Endodermal cell (in vitro differentiated cells): ENCODE measurements at places on chromosomes 16 and 17.

- peak; percentile 86 for DNase-seq
These were observed 60.3 kb upstream of the CIBAR2 start for GRCh38 chr16:85172455-85173145.

DNA sequence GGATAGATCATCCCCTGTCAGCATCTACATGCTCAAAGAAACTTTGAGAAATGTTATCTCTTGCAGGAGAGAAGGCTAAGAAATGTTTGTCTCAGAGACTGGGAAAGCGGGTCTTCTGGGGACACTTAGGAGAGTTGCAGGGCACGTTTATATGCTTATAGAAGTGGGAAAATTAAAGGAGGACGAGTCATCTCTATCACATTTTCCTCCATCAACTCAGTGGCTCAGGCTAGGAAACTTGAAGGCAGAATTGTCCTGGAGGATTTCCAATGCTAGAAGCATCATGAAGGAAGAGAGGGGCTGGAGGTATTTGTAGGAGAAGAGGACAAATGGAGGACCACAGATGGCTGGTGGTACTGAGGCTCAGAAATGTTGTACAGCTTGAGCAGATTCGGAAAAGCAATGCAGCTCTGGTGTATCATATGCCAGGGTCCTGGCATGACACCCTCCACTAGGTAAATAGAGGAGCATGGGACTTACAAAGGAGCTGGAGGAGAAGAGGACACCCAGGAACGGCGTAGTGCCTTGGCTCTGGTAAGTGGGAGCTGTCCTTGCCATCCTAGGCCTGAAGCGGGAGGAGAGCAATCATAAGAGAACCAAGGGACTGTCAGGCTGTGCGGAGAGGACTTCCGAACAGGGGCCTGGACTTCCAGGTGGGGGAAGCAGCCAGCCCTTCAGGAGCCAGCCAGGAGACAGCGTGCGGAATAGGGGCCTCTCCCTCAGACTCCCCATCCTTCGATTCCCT is 4.5 kb upstream of the HS3ST3B1 start:
- no peak for DNase-seq

DNA sequence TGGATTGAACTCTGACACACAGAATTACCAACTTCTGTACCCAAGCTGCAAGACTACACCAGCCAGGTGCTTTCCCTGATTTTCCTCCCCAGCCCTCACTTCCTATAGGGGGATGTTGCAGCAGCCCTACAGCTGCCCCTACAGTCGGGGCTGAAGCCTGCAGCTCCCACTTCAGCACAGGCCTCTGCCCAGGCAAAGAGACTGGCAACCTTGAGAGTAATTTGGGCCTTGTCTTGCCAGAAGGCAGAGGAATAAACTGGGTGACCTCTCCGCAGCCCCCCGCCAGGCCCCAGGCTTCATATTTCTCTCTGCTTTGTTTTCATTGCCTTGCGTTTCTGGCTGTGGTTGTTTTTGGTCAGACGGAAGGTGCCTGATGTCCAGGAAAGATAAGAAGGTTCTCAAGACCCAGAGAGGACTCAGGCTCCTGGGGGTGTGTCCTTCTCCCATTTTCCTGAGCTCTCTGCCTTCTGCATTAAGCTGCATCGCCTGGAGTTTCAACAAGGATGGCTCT is 32.0 kb downstream of the SLC6A4 start:
- peak; percentile 85 for DNase-seq

DNA sequence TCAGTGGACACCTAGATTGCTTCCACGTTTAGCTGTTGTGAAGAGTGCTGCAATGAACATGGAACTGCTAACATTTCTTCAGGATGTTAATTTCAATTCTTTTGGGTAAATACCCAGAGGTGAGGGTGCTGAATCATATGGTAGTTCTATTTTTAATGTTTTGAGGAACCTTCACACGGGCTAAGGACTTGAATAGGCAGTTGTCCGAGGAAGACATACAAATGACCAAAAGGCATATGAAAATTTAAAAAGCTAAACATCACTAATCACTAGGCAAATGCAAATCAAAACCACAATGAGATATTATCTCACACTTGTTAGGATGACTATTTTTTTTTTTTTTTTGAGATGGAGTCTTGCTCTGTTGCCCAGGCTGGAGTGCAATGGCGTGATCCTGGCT is 173.3 kb downstream of the PRKCB start:
- no peak for DNase-seq

DNA sequence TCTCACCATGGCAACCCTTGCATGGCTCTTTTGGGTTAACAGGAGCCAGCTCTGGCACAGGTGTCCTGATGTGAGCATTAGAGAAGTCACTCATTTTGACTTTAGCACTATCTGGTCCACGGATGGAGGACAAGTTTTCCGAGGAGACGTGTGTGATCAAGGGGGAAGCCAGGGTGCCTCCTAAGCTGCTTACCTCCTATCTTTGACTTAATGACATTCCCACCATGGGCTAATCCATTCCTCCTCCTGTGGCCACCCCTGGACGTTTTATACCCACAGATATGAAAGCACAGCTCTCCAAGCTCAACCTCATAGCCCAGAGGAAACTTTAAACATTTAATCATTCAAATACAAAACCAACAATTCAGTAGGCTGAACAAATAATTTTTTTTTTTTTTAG is 18.8 kb downstream of the MPP2 start:
- DNase-seq: no peak

DNA sequence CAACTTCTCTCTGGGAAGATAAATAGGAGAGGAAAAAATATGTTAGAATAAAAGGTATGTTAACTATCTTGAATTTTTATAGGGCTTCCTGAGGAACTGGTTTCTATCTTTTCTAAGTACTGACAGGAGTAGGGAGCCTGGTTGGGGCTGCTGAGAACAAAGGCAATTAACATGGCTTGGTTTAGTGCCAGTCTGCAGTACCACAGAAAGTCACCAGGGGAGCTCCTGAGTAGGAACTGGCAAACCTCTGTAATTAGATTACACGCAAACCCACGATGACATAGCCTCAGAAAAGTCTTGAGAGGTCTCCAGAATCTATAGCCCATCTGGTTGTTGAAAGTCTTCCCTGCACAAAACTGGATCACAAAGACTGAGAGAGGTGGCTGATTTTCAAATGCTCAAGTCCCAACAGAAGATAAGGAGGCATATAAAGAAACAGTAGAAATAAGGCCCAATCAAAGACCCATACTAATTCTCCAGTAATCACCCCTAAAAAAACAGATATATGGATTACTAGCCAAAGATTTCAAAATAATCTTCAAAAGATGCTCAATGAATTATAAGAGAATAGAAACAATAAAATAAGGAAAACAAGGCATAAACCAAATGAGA is 11.7 kb upstream of the CNTNAP4 start:
- peak; percentile 94 for DNase-seq

DNA sequence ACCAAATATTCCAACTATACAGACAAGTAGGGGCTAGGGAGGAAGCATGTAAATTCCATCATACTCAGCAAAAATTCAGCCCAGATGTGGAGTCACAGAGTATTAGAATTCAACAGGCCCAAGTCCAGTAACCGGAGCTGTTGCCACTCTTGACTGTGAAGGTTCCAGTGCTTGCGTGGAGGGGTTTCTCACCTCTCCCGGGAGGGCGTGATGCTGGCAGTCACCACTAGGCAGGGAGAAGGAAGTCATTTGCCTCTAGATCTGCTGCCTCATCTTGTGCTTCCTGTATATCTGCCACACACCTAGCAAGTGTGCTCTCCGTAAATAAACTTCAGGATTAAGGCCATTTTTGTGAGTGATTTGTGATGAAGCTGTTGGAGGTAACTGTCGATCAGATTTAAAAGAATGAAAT is 1.0 kb upstream of the CKLF start:
- peak; percentile 82 for DNase-seq

- DNase-seq: peak; percentile 81
These were observed 1.3 kb upstream of the RAB40C start for GRCh38 chr16:588639-588888.

- no peak for DNase-seq
These were observed 419.4 kb downstream of the PMP22 start for GRCh38 chr17:14845591-14846281.

DNA sequence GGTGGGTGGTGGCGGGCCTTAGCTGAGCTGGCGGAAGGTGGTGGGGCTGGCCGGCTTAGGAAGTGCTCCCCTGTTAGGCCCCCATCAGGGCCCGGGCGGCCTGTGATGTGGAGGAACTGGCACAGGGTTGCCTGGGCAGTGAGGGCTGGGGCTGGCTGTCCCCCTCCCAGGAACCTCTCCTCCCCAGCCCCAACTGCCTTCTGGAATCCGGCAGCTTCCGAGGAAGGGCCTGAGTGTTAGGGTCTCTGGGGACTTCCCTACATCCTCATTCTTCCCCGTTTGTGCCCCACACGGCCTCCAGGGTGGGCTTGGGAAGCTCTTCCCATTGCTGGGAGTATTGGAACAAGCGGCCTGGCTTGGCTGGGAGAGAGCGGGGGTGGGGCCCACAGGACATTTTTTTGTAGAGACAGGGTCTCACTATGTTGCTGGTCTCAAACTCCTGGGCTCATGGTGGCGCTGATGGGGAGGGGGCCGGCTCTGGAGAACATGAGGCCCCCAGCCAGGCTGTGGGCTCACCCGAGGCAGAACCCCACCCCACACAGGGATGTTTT is 89.9 kb upstream of the CIBAR2 start:
- DNase-seq: peak; percentile 68

GRCh38 chr17:75828076-75828400 is 16.2 kb downstream of the UNC13D start:
- DNase-seq: no peak

- DNase-seq: no peak
These were observed 5.1 kb downstream of the B3GNT9 start for GRCh38 chr16:67145746-67146145.

GRCh38 chr16:75491876-75492275 is 3.4 kb downstream of the CHST6 start:
- peak; percentile 76 for DNase-seq

DNA sequence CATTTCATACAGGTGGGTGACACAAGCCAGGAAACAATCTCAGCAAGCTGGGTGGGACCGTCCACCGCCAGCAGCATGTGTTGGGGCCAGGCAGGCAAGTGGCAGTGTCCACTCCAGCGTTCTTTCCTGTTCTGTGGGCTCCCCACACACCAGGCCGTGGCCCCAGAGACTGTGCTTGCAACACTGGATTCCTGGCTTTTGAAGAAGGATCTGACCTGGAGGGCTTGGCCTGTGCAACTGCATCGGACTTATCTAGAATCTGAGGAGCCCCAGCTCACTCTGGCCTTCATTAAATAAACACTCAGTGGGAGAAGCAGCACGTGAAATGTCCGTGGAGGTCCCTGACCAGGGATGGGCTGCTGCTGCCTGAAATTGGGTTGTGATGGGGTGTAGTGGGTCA is 3.2 kb downstream of the KSR1 start:
- DNase-seq: no peak

DNA sequence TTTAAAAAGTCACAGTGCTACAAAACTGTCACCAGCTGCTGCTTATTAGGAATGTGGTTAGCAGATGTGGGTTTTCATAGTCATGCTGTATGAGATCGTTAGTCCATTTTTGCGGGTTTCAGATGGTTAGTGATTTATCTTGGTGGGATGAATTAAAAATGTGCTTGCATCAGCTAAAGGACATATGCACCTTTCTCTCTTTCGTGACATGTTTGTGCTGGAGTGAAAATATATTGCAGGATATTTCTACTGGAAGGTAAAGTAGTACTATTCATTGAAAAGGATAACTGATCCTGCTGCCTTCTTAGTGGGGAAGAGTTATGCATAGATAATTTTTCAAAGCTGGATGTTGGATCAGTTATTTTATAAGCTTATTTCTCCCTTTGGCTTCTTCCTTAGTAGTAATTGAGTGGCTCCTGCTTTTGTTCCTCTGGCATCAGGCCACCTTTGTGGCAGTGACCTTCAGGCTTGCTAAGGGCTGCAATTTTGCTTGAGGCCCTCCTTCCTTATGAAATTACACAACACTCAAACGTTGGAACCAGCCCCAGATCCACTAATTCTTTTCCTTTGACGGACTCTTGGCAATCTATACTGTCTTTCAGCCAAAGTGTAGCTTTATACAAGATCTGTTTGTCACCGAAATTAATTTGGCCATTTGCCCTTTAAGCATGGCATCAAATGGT is 7.5 kb upstream of the SNTB2 start:
- no peak for DNase-seq

- DNase-seq: no peak
These were observed 31.1 kb upstream of the CPNE2 start for GRCh38 chr16:57061084-57061905.

DNA sequence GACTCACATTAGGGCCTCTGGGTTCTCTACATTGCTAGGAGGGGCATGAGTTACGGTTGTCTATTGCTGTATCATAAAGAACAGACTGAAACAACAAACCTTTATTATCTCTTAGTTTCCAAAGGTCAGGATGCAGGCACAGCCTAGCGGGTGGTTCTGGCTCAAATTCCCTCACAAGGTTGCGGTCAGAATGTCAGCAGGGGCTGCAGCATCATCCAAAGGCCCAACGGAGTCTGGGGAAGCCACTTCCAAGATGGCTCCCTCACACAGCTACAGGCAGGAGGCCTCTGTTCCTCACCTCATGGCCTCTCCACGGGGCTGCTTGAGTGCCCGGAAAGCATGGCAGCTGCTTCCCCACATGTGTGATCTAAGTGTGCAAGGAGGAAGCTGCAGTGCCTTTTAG is 29.6 kb upstream of the ZFPM1 start:
- no peak for DNase-seq

- peak; percentile 100 for DNase-seq
These were observed at the start of the genes DRC3 and TOM1L2 for GRCh38 chr17:17972126-17972951. Gene DRC3 (plus strand): TSS chr17:17972862. CDS start chr17:17977599, 4,737 bp downstream. Gene TOM1L2 (minus strand): TSS chr17:17972400. CDS start chr17:17972313, 87 bp downstream.

- DNase-seq: no peak
These were observed 76.9 kb upstream of the ZFHX3 start for GRCh38 chr16:73124665-73125375.

GRCh38 chr16:49850558-49851467 is 5.1 kb downstream of the ZNF423 start:
- DNase-seq: no peak

DNA sequence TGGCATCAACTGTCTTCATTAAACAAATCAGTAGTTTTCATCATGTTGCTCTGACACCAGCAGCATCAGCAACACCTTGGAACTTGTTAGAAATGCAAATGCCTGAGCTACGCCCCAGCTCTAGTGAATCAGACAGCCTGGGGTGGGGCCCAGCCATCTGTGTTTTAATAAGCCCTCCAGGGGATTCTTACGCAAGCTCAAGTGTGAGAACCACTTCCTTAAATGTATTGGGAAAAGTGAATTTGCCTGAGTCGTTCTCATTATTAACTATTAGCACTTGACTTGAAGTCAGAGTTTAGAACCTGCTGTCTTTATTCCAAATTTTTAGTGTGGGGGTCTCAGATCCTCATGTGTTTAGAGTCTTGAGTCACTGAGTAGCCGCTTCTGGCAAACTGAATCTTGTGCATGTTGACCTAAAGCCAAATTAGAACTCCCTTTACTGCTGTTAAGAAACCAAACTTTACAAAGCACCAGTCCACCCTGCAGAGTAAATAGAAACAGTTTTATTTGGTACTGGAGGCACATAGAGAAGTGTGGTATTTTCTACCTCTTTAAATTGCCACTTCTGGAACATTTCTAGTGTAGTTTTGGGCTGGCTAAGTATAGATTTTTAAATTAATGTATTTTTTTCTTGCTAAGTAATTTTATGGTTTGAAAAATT is 137.4 kb upstream of the COX10 start:
- no peak for DNase-seq
